ENCODE measurements at places on chromosomes 5 and 9. TPM values are rescaled to one million over a fixed set of nuclear protein-coding genes. Genes with fewer than 3 reads are reported as not detected.

RETREG1 gene
- not detected for total RNA-seq

GDA gene
- total RNA-seq = 0.05 TPM

SV2C gene
- total RNA-seq = not detected

SIL1 gene
- total RNA-seq = 48.7 TPM

PALM2AKAP2 gene
- 3.9 TPM for total RNA-seq

NR5A1 gene
- total RNA-seq = not detected

SLC25A2 gene
- total RNA-seq = not detected

BTNL3 gene
- not detected for total RNA-seq

TMEM267 gene
- 11.4 TPM for total RNA-seq

SCGB3A1 gene
- total RNA-seq = not detected

MYMK gene
- total RNA-seq = not detected

FCN2 gene
- total RNA-seq = not detected

CCDC69 gene
- total RNA-seq = 10.6 TPM

PDZD2 gene
- total RNA-seq = 8.4 TPM

PCDHB11 gene
- 0.58 TPM for total RNA-seq

ATP10B gene
- total RNA-seq = not detected

SLC22A4 gene
- 25.0 TPM for total RNA-seq

MARCOL gene
- total RNA-seq = not detected

IFT74 gene
- 6.9 TPM for total RNA-seq

PFN3 gene
- not detected for total RNA-seq

C5 gene
- 1.7 TPM for total RNA-seq

LCN1 gene
- not detected for total RNA-seq

FANCG gene
- total RNA-seq = 24.7 TPM

CDK9 gene
- total RNA-seq = 146 TPM

FOXD1 gene
- 10.8 TPM for total RNA-seq

FGF1 gene
- 1.5 TPM for total RNA-seq

ABITRAM gene
- 7.7 TPM for total RNA-seq

SPINK13 gene
- total RNA-seq = not detected

IL5 gene
- total RNA-seq = not detected

BTNL8 gene
- not detected for total RNA-seq

ARSK gene
- total RNA-seq = 11.9 TPM

LRRC19 gene
- total RNA-seq = not detected

SPAG8 gene
- 0.53 TPM for total RNA-seq

FBP2 gene
- total RNA-seq = not detected

ZNF367 gene
- total RNA-seq = 1.8 TPM

PROB1 gene
- 2.4 TPM for total RNA-seq

TAF11L10 gene
- total RNA-seq = not detected

ESM1 gene
- 188 TPM for total RNA-seq

OLFML2A gene
- 4.0 TPM for total RNA-seq

COL27A1 gene
- 22.2 TPM for total RNA-seq

GRHPR gene
- total RNA-seq = 212 TPM

WDR36 gene
- 26.3 TPM for total RNA-seq

CCDC171 gene
- total RNA-seq = 0.58 TPM

SYNPO gene
- total RNA-seq = 123 TPM

OBP2B gene
- not detected for total RNA-seq

ZNF454 gene
- 1.3 TPM for total RNA-seq

SARDH gene
- total RNA-seq = 3.4 TPM

Measured in glomerular endothelial cell (primary cell).